ENCODE measurements at places on chromosomes 12 and 14. TPM values are rescaled to one million over a fixed set of nuclear protein-coding genes. Genes with fewer than 3 reads are reported as not detected.

The SRRM4 gene
- not detected for total RNA-seq

The TDRD9 gene
- 0.56 TPM for total RNA-seq

The GRIP1 gene
- 1.5 TPM for total RNA-seq

DNA sequence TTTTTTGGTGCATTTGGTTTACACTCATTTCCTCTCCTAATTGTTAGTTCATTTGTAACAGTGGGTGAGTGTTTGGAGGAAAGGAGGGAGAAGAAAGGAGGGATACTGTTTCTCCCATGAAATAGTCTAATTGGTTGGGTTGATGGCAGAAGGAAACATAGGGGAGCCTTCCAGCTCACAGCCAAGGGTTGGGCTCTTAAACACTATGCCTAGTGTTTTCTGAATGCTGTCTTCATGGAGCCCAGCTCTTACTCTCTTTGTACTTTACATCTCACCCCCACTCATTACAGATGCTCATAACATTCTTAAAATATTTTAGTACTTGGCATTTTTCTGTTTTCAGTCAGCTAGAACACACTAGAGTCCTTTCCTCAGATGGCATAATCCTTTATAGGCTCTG is 38.2 kb downstream of the BAZ2A start:
- DNase-seq = no peak

DNA sequence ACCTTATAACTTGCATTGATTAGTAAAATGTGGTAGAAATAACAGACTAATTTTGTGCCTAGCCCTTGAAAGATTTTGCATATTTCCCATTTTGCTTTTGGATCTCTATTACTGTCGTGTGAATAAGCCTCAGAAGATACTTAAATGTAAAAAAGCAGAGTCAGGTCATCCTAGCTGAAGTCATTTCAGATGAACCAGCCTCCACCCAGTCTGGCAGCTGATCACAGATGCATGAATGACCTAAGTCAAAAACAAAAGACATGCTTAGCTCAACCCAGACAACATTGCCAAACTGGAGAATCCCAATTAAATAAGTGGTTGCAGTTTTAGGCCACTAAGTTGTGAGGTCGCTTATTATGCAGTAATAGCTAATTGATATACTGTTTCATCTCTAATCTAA is 349.9 kb downstream of the C12orf50 start:
- no peak for DNase-seq

DNA sequence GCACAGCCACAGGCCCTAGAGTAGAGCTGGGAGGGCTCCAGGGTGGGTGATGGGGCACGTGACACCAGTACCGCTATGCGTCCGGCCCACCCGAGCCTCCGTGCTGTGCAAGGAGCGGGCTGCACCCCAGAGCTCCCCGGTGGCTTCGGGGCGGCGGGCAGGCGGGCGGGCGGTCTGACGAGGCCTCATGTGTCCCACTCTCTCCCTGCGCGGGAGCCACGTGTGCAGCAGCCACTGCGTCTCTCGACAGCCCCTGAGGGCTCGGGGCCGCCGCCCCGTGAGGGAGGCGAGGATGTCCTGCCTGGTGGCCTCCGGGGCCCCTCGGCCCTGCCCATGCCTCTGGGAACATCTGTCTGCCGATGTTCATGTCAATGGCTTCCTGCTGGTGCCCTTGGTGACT is 51.2 kb upstream of the FBRSL1 start:
- DNase-seq = no peak

DNA sequence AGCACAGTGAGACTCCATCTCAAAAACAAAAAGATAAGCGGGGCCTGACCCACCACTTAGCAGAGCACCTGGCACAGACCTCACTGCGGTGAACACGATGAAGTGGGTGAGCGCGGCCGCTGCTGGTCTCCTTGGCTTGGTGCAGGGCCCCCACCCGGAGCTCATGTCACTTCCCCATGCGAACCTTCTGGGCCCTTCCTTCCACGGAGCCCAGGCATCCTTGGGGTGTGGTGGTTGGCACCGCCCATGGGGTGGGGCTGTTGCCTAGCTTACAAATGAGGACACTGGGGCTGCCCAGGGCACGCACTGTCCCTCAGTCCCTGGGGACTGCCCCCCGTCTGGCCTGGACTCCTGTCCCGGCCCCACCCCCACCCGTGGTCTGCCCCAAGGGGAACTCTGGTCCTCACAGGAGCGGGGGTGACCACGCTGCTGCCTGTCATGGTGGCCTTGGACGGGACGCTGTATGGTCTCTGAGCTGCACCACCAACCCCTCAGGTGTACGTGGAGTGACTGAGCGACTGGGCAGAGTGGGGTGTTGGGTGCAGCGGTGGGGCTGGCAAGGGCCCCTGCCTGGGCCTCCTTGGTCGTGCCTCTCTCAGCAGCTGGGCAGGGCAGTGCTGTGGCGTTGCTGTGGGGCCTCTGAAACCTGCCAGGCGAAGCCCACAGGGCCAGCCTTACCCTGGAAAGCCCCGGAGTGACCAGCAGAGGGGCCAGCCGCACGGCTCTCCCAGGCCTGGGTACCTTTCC is 15.3 kb downstream of the FBRSL1 start:
- no peak for DNase-seq

DNA sequence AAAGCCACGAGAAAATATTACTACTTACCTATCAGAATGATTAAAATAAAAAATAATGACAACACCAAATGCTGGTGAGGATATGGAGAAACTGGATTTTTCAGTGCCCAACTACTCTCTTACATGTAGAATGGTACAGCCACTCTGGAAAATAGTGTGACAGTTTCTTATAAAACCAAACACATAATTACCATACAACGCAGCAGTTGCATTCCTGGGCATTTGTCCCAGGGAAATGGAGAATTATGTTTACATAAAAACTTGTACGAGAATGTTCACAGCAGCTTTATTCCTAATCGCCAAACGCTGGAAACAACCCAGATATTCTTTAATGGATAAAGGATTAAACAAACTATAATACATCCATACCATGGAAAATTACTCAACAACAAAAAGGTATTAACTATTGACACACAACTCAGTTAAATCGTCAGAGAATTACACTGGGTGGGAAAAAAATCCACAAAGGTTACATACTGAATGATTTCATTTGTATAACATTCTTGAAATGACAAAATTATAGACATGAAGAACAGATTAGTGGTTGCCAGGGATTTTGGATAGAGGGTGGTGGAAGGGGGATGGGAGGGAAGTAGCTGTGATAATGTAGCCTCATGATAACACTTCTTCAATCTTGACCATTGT is 35.4 kb downstream of the TAOK3 start:
- no peak for DNase-seq

- DNase-seq = no peak
These were observed 70.7 kb downstream of the CDK17 start for GRCh38 chr12:96329545-96329944.

DNA sequence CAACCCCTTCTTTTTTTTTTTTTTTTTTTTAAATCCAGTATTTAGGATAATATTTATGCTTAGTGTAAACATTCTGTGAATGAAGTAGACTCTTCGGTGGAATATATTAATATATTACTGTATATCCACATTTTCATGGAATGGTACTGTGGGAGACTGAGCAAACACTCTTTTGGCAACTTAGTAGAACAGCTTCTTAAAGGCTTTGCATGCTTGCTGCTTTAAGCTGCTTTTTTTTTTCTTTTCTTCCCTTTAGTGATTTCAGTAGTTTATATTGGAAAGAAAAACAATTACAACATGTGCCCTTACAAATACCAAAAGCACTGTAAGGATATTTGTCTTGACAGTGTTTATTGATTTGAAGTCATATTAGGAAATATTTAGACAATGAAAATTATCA is 78.9 kb downstream of the AEBP2 start:
- no peak for DNase-seq

DNA sequence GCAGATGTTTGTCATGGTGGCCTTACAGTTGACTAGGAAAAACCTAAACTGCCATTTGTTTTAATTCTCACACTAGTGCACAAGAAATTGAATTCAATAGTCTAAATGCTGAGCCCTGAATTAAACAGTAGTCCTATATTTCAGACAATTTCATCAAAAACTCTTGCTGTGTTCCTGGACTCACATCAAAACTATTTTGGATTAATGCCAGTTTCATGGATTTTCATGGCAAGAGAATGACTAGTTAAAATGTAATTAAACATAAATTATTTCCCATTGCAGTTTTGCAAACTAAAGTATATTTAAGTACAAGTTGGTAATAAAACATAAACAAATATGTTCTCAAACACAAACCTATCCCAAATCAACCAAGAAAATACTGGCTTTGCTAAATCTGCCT is 468.0 kb upstream of the PRICKLE1 start:
- no peak for DNase-seq

- no peak for DNase-seq
These were observed 440.3 kb upstream of the RGS6 start for GRCh38 chr14:71491931-71492330.

- no peak for DNase-seq
These were observed 271.1 kb downstream of the CCER1 start for GRCh38 chr12:90683871-90684270.

- DNase-seq = no peak
These were observed 673 bp upstream of the TTC9 start for GRCh38 chr14:70640938-70641547.

- no peak for DNase-seq
These were observed 210.4 kb upstream of the NUDT4 start for GRCh38 chr12:93167331-93167730.

- DNase-seq = no peak
These were observed 5.7 kb downstream of the SLC8B1 start for GRCh38 chr12:113329022-113329790.

- DNase-seq = no peak
These were observed 142.3 kb downstream of the RBM19 start for GRCh38 chr12:113823816-113824215.
